ENCODE measurements at places on chromosomes 6 and 20.

- DNase-seq = no peak
These were observed 113.3 kb downstream of the TASP1 start for GRCh38 chr20:13525225-13525940.

GRCh38 chr20:57559658-57560553 lies 1.0 kb upstream of the PCK1 start:
- no peak for DNase-seq

DNA sequence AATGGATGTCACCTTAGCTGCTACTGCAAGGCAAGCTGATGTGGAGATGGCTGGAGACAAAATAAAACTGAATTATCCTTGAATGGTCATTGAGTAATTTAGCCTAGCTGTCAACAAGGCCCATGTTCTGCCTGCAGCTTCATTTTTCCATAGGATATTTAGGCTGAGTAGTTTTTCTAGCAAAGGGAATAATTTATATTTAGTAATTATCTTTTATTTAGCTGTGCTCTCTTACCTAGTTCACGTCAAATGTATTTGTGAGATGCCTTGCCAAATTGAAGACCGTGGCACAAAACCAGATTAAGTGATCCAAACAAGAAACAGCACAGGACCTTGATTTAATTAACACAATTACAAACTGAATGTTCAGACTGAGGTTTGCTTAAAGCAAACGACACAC lies 77.4 kb upstream of the CEP162 start:
- no peak for DNase-seq

GRCh38 chr6:20135677-20136268 lies 76.5 kb downstream of the MBOAT1 start:
- no peak for DNase-seq

DNA sequence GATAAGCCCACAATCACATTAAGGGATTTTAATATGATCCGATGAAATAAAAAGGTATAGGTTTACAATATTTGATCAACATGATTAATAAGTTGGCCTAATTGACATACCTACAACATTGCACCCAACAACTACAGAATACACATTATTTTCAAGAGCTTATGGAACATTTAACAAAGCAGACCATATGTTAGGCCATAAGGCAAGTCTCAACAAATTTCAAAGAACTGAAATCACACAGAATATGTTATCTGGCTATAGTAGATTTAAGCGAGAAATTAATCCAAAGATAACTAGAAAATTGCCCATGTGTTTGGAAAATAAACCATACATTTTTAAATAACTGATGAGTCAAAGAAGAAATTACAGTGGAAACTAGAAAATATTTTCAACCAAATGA lies 126.0 kb upstream of the KCNG1 start:
- no peak for DNase-seq

DNA sequence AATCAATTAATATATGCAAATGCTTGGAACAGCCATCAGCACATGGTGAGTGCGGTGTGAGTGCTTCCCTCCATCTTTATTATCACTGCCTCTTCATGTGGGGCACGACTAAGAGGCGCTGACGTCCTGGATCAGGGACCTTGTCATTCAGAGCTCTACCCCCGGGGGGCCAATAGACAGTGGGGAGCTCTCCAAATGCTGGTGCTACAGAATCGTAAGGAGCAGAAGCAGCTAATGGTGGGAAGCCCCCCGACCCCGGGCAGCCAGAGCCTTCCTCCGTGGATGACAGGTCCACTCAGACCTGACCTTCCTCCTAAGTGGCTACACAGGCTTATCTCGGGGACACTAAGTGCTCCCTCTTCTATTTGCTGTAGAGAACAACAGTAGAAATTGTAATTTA lies 257.5 kb upstream of the PMEPA1 start:
- no peak for DNase-seq

- no peak for DNase-seq
These were observed 53.3 kb downstream of the PLEKHG1 start for GRCh38 chr6:150652848-150653613.

DNA sequence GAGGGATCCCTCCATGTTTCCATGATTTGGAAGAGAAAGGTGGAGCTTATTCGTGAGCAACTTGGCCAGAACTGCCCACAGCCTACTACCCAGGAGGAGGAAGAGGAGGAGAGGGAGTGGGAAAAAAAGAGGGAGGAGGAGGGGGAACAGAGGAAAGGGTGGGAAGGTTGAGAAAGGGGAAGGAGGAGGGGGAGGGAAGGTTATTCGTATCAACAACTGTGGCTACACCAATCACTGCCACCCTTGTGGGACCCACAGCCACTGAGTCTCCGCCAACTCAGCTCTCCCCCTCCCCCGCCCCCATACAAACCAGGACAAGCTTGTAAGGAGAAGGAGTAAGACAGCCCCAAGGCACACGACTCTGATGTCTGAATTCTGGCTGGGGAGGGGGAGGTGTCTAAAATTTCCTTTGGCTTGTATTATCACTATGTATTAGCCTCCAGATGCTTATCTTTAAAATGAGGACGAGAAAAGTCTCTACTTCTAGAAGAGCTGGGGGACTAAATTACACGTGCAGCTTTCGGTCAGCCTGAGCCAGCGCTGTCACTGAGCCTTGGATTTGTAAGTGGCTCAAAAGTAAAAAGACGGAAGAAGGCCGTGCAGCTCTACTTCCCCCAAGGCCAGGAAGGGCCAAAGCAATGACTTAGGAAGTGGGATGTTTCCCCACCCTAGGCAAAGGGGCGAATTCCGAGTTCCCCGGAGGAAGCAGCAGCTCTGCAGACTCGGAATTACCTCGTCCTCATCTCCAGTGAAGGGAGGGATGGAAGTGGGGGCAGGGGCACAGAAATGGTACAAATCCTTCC lies 1.0 kb downstream of the FKBP1A start:
- no peak for DNase-seq

- DNase-seq = no peak
These were observed 224.5 kb downstream of the GMDS start for GRCh38 chr6:2020909-2021308.

- no peak for DNase-seq
These were observed 35.5 kb upstream of the ZFAND3 start for GRCh38 chr6:37783856-37784584.

- DNase-seq = no peak
These were observed 41.3 kb upstream of the TBC1D7 start for GRCh38 chr6:13369591-13369990.

- DNase-seq = no peak
These were observed 15.1 kb downstream of the PTPRA start for GRCh38 chr20:2888224-2888955.

- no peak for DNase-seq
These were observed 199.8 kb upstream of the POU3F2 start for GRCh38 chr6:98634569-98634968.

- DNase-seq = no peak
These were observed 13.4 kb upstream of the HIVEP2 start for GRCh38 chr6:142958343-142958742.

GRCh38 chr6:28353356-28353755 lies 3.6 kb downstream of the ZKSCAN3 start:
- no peak for DNase-seq

- DNase-seq = no peak
These were observed 56.3 kb downstream of the TSHZ2 start for GRCh38 chr20:53028337-53029007.

GRCh38 chr6:149079456-149079855 lies 238.1 kb upstream of the TAB2 start:
- no peak for DNase-seq

DNA sequence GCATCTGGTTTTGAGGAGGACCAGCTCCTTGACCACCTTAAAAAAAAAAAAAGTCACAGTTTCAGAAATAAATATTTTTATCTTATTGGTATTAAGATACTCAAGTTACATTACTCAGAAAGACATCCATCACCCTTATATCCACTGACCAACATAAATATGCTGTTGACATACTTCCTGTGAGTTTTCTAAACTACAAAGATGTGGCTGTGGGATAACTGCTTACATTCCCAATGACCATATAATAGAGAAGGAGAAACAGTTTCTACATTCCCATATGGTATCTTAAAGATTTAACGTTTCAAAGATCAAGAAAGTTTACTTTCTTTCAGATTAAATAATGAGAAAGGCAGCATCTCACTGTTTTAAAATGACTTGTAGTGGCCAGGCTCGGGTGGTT lies 46.3 kb downstream of the TP53INP2 start:
- DNase-seq = no peak

DNA sequence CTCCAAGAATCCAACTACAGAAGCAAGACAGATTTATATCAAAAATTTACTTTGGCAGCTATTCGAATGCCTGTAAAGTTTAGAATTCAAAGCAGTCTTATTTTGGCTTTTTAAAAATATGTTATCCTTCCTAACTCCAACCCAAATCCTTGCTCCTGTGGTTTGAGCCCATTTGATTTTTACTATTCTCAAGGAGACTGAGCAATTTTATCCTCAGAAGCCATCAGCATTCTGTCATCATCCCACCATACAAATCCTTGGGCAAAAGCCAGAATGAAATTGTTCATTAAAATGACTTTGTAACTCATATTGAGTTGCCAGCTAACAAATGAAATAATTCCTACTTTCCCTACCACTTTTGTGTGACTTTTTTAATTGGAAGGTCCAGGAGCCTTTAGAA lies 392.8 kb downstream of the ADGRB3 start:
- no peak for DNase-seq

DNA sequence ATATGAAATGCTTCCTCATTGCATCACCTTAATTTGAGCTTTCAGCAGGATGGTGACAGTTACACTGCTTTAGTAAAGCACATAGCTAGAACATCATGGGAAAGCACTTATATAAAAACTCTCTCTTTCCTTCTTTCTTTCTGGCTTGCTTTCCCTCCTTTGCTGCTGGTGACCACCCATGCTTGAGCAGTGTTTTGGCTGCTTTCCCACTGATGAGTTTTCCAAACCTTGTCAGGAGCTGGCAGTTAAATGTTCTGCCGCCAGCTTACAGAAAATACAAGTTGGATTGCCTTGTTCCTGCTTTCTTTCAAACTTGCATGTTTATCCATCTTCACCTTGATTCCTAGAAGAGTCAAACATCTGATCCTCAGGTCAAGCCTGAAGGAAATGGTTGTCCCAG lies 323.9 kb downstream of the FOXA2 start:
- DNase-seq = no peak

GRCh38 chr20:20386192-20386591 lies 18.3 kb downstream of the INSM1 start:
- no peak for DNase-seq
